HCT116 (cell line): ENCODE measurements at places on chromosomes 16 and 17.

DNA sequence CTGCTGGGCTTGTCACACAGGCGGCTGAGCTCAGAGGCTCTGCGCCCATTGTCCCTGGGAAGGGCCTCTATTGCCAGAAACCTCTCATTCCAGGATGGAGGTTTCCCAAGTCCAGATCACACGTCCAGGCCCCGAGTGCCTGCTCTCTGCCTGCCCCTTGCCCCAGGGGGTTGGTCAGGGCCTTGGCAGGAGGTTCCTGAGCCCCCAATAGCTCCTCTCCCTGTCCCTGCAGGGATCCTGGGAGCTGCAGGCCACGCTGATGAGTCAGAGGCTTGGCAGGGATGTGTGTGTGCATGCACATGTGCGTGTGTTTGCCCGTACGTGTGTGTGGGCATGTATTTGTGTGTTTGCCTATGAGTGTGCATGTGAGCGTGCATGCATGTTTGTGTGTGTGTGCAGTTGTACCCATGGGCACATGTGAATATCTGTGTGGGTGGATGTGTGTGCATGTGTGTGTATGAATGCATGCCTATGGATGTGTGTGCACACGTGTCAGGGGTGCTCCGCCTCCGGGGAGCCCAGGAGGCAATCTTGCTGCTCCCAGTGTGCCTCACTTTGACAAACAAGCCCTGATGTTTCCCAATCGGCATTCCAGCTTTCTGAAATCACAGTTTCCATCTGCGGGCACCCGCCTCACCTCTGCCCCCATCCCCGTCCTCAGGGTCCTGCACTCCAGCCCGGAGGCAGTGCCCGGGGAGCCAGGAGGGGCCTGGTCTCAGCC lies 98.4 kb upstream of the GSE1 start:
- DNase-seq, result peak; percentile 81

- no peak for DNase-seq
Measured at GRCh38 chr16:88731699-88732098, 25.4 kb downstream of the CTU2 start.

DNA sequence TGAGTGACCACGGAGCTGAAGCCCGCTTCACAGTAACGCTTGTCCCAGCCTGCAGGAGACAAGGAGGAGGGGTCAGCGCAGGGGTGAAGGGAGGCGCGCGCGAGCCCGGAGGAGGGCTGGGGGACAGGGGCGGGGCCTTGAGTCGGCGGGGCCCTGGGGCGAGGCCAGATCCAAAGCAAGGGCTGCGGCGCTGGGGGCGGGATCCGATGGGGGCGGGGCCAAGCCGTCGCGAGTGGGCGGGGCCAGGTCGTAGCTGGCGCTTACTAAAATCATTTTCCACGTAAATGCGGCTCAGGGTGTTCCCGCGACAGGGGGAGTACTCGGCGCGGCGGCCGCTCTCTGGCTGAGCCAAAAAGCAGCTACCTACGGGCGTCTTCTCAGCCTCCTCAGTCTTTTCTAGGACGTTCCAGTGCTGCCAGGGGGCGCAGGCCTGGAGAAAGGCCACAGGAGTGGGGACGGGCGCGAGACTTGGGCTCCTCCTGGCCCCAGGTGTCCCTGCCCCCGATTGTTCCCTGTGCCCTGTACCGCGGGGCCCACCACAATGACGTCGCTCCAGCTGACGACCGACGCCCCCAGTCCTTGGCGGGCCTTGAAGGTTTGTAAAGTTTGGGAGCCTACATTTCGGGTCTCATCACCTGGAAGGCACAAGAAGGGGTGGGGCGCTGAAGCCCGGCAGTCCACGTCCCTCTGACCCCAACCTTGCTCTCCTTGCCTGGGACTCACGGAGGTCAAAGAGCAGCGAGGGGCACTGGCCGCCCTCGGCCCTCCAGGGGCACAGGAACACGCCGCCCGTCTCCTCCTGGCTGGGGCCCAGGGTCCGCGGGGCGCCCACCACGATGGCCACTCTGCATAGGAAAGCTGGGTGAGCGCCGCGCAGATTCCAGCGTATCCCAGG lies 3.9 kb downstream of the ITGA2B start:
- DNase-seq, result peak; percentile 61

DNA sequence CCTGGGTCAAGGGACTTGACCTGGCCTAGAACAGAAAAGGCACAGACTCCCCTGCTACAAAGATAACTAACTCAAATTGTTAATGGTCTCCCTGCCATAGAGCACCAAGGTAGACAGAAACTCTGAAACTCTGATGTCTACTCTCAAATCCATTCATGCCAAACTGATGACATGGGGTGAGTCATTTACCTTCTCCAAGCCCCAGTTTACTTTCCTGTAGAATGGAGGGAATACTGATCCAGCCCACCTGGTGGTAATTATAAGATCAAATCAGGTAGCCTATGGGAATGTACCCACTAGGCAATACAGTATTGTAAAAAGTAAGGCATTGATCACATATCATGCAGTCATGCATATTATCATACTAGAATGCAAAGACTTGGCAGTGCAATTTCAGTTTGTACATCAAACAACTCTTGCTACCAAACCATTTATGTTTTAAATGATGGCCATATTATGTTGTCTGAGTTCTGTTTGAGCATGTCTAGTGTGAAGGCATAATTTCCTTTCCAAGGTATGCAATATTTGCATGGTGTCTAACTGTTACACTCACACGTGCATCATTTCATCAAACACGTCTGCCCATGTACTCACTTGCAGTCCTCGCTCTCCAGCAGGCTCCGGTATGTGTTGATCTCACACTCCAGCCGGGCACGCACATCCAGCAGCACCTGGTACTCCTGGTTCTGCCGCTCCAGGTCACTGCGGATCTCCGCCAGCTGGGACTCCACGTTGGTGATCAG lies 3.0 kb downstream of the KRT31 start:
- no peak for DNase-seq
